COLO829 (cell line): ENCODE measurements at places on chromosomes 3 and 15.
A peak's percentile ranks its signal among the peaks of the same experiment; 100 is the strongest.

GRCh38 chr3:107574650-107575049, 51.9 kb downstream of the BBX start:
- DNase-seq, result peak; percentile 27

DNA sequence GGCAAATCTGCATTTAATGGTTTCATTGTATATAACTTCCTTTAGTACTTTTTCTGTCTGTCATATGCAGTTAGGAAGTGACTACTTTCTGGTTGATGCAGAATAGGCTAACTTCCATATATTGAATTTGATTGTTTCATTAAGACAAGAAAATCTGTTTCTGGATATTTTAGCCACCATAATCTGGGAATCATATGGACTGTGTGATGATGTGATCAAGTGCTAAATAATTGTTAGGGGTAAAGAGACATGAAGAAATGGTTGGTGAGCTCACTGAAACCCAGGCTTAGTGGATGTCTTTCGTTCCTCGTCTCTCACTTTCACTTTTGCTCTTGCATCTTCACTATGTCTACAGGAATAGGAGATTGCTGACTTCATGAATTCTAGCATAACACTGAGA, 3.5 kb upstream of the MNS1 start:
- DNase-seq, result no peak

- DNase-seq, result no peak
Observed at GRCh38 chr3:58241306-58242044, 3.9 kb downstream of the ABHD6 start.

DNA sequence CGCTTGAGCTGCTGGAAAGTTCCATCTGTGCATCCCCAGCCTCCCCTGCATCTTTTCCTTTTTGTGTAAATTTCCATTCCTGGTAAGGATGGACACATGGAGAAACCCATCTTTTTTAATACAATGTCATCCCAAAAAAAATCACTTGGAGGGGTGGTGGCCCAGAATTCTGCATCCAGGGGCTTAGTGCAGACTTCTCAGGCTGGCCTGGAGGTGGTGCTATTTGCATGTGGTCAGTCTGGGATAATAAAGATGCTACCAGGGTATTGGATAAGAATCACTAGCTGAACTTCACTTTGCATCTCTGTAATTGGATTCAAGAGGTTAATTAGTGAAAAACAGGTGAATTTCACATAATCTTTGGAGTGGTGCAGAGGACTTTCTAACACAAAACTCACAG, 1.8 kb upstream of the ZSCAN2 start:
- DNase-seq, result peak; percentile 72

DNA sequence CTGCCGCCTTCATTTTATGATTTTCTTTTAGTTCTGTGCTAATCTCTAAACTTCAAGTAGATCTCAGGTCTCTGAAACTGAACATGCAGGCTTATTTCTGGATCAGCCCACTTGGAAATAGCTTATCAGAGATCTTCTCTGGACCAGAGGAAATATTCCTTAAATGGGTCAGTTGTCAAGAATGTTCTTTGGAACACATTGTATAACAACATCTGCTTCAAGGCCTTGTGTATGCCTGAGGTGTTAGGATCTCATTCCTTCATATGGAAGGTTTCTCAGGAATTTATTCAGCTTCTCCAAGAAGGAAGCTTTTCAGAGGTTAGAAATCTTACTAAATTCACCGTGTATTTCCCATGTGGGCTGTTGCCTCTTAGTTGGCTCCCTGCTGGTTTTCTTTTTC, 47.4 kb downstream of the SYN2 start:
- DNase-seq, result no peak

- DNase-seq, result no peak
Observed at GRCh38 chr3:67324554-67324953, 326.4 kb downstream of the KBTBD8 start.

DNA sequence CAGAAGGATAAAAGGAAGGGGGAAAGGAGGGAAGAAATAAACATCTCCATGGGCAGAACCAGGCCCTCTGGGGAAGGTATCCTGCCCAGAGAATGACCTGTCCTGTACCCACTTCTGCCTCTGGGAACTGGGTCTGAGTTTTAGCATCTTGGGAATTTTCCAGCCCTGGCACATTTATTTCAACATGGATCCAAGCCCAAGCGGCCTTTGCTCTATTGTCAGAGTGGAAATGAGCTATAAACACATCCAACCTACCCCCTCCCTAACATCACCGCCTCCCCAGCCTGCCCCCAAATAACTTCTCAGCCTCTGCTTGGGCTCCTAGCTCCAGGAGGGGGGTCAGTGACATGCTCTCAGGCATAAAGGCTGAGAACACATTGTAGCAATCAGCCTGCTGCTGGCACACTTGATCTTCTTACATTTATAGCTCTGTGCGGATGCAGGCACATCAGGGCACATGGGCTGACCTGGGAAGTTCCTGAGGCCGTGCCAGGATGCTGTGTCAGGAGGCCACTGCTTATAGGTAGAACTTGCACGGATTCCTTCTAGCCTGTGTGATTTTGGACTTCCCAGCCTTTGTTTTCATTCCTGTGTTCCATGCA, 4.6 kb upstream of the OXTR start:
- DNase-seq, result no peak

DNA sequence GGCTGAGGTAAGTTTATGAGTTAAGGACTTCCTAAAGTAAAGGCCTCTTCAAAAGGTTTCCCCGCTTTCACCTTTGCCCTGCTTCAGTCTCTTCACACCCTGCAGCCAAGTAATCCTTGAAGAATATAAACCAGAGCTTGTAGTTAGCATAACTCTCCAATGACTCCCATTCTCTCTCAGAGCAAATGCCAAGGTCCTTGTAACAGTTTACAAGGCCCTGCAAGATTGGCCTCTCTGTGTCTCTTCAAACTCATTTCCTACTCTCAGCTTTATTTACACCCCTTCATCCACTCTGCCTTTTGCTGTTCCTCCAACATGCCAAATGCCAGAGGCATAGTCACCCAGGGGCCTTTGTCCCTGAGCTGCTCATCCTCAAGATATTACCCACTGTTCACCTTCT, 60.5 kb upstream of the MME start:
- DNase-seq, result no peak

GRCh38 chr3:89314454-89315098, 207.2 kb downstream of the EPHA3 start:
- peak; percentile 28 for DNase-seq

DNA sequence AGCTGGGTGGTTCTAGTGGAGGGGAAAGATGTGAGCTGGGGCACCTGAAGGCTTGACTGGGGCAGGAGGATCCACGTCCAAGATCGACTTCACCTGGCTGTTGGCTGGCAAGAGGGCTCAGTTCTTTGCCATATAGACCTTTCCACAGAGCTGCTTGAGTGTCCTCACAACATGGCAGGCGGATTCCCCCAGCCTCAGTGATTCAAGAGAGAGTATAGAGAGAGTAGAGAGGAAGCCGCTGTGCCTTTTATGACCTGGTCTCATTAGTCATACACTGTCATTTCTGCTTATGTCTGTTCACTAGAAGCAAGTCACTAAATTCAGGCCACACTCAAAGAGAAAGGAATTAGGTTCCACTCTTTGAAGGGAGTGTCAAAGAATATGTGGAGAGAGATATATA, 101.6 kb downstream of the APBA2 start:
- no peak for DNase-seq

DNA sequence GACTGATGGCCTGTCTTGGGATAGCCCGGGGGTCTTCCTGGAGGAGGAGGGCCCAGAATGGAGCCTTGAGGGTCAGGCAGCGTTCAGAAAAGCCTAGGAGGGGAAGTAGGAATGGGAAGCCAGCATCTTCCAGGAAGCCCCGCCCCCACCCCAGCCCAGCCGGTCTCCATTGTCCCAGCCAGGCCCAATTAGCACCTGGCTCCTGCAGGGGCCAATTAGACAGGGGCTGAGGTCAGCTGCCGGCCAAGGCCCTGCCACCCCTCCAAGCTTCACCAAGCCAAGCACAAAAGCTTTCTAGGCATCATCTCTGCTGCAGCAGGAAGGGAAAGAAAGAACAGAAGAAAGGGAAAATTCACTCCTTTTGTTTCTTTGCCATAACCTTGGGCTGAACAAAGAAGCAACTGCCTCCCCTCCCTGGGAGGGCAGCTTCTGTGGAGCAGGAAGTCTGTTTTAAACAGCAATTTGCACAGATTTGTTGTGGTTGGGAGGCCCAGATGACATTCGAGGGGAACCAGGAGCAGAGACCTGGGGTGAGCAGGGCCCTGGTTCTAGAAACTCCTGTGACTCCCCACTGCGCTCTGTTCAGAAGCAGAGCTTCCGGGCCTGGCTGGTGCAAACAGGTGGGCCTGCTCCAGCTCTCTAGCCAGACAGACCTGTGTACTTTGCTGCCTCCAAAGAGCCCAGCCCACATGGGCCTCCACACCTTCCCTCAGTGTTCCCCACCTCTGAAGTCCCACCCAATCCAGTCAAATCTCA, 47.7 kb downstream of the CYP11A1 start:
- DNase-seq, result no peak

DNA sequence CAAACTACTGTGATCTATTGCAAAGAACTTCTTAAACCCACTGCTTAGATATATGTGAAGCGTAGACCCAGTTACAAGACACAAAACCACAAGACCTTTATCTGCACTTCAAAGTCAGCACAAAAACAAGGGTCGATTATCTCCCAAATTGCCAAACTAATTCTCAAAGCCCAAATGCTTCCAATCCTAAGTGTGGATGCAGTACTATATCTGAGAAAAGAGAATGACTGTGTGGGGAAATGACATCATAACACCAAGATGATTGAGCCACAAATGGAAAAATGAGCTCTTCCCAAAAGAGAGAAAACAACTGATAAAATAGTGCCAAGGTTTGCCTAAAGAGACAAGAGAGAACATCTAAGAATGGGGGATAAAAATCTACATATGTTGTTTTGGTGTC, 86.2 kb downstream of the MEIS2 start:
- no peak for DNase-seq

DNA sequence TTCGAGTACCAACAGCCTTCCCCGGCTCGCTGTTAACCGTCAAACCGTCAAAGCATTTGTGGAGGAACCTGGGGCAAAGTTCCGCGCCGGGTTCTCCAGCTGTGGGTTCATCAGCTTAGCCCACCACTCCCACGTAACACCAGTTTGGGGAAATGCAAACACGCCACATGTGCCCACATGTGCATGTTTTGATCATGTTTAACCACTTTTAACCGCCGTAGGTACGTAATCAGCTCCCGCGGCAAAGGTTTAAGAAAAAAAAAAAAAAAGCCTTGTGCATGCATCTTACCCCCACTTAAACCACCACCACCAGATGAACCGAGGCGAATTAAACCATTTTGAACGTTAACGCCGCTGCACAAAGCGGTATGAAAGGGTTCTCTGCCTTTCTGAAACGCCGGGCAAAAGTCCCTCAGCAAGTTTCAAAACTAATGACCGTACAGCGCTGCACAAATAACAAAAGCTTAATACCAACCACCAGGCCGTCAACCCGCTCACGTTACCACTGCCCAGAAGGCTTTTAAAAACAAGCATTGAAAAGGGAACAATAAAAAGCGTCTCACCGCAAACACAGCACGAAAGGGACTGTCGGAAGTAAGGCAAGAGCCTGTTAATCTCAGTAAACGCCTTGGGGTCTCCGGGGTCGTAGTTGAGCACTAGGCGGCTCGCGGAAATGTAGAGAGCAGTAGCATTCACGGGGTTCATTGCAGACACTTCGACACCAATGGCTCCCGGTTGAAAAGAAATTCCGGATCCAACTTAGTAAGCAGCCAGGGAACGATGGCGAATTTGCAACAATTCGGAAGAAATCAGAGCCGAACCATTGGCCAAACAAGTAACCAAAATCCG, 1.5 kb downstream of the MSL2 start:
- no peak for DNase-seq

GRCh38 chr15:81410318-81410753, 36.3 kb upstream of the TMC3 start:
- DNase-seq, result peak; percentile 25

GRCh38 chr3:140378571-140379340, 299.1 kb upstream of the TRIM42 start:
- DNase-seq, result no peak

DNA sequence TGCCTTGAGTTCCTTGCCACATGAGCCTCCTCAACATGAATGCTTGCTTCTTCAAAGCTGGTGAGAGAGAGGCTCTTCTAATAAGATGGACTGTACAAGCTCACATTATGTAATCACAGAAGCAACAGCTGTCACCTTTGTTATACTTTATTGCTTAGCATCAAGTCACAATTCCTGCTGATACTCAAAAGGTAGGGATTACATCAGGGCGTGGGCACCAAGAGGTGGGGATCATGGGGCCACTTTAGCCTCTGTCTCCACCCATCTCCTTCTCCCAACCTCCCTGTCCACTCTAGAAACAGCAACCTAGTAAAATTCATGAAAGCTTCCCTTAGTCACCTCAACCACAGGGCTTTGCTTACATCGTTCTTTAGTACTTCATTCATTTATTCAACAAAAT, 95.9 kb downstream of the FAM43A start:
- no peak for DNase-seq

DNA sequence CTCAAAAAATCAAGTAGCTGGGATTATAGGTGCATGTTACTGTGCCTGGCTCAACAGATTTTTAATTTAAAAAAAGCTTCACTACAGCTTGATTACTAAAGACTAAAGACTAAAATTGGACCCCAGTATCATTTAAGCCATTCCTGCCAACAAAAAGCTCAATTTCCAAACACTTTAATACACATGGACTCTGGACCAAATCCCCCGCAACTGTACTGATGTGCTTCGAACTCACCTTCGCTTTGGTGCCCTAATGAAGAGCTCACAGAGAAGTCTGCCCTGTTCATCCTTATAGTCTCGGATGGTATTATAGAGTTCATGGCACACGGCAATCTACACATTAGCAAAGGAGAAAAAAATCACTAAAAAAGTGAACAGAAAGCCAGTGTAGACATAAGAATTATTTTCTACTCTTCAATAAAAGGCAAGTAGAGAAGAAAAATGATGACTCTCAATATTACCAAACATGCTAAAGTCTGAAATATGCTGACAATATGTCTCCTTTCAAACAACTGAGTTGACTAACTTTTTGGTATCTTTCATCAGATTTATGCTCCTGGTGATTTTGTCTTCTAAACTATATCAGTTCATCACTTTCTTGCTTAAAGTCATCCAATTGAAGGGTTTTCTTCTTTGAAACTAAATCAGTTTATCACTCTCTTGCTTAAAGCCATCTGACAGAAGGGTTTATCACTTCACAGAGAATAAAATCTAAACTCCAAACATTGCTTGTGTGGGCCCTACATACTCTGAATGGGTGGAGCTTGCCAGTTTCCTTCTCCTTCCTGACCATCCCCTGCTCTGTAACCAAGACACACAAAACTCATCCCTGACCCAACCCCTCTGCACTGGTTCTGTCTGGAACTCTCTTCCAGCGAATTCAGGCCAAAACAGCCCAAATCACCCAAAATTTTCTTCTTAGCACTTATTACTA, 7.2 kb downstream of the PBRM1 start:
- no peak for DNase-seq

- DNase-seq, result peak; percentile 65
Observed at GRCh38 chr15:95325763-95326404, 1004.6 kb upstream of the NR2F2 start.
